Activated naive CD8-positive, alpha-beta T cell treated with anti-CD3 and anti-CD28 coated beads, Interleukin-2, amount 50 U/mL, for 24 hours (primary cell): ENCODE measurements at places on chromosomes 3 and 15.

- DNase-seq = no peak
Observed at GRCh38 chr15:65066635-65067316, 1.0 kb downstream of the RASL12 start.

GRCh38 chr15:84736375-84736774 is 12.0 kb upstream of the ZNF592 start:
- DNase-seq = peak; percentile 67

DNA sequence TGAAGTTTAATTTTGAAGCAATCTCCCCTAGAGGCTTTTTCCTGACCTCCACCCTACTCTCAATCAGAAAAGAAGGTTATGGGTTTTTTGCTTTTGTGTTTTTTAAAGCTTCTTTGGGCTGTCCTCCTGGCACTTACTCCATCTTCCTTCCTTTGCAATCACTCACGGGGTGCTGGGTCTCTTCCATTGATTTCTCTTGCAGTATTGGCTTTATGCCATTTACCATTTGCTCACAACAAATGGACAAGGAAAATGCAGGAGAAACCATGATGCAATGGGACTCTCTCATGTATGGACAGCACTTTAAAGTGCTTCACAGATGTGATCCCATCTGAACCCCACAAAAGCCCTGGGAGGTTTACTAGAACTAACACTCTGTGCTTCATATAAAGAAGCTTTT is 57.5 kb downstream of the SST start:
- DNase-seq = no peak

GRCh38 chr3:149965278-149965677 is 5.4 kb downstream of the PFN2 start:
- DNase-seq = no peak

GRCh38 chr3:192194085-192194484 is 533.3 kb downstream of the FGF12 start:
- no peak for DNase-seq

- DNase-seq = no peak
Observed at GRCh38 chr3:39388741-39389248, 5.6 kb downstream of the SLC25A38 start.
